ENCODE measurements at places on chromosomes 2 and 18.
A peak's percentile ranks its signal among the peaks of the same experiment; 100 is the strongest.

DNA sequence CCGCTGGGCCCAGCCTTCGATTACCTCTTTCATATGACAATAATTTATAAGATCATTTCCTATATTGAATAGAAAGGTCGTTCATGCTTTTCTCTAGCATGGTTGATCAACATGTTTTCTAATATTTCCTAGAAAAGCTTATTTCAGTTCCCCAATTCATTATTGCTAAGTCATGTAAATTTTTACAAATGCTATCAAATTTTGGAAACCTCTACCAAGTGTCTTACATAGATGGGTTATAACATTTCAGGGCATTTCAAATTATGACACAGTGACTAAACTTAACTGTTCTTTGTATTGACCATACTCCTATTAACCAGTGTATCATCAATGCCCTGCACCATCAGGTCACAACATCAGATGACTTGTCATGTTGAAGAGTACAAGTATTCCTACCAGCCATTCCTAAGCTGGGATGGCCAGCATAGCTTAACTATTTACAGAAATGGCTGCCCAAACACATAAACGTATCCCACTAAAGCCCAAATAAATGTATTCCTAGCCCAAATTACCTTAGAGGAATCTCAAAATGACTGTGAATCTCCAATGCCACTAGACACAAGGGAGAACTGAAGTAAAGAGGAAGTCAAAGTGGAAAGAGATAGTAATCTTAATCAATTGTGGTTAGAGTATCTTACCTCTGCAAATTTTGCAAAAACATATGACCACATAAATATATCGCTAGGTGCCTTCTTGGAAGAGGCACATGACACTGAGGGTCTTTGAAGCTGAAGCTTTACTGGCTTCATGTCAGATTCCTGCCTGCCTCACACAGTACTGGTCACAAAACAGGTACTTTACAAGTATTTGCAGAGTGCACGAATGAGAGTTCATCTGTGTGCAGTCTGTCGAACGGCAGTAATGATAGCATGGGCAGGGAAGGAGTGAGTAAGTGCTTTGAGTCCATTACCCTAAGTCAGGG lies 87.3 kb upstream of the TLK1 start:
- DNase-seq, result no peak

DNA sequence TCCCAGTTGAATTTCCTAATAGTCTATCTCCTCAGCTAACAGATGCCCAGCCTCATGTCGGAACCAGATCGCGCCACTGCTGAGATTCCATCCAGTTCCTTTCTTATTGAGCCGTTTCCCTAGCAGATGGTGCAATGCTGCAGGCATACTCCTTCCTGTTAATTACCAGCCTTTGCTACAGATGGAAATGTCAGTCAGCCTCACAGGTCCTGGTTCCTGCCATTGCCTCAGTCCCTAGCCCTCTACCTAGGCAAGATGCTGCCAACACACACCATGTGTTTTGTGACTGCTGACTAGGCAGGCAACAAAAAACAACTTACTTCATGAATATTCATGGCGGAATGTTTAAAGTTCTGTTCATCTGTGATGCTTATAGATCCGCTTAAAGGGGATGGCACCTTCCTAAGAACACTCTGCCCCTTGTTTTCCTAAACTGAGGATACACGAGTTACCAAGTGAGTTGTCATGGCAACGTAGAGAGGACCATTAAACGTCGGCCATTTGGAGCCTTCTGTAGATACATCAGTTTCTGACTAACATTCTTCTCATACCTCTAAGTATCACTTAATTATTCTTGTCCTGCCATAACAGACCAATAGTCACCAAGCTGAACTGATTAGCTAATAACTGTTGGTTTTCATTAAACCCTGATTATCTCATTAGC lies 749.5 kb downstream of the RNF144A start:
- DNase-seq, result no peak

GRCh38 chr2:143823296-143823695 lies 694.1 kb downstream of the ARHGAP15 start:
- DNase-seq, result no peak

DNA sequence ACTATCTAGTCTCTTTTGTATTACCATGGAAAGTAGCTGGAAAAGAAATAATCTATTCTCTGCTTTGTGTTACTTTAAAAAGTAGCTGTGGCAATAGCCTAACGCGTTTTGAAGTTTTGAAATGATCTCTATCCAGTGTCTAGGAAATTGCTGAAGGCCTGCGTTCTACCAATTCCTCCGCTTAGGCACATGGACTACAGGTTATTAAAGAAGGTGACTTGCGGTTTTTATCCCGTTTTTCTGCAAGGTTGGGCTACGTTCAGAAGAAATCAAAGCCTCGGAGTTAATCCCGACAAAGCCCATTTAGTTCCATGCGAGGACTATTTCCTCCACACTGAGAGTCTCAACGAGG lies 636 bp upstream of the UBXN4 start:
- no peak for DNase-seq

- no peak for DNase-seq
Measured at GRCh38 chr2:206084870-206085741, 868 bp downstream of the INO80D start.

GRCh38 chr18:2843146-2843545 lies 3.7 kb upstream of the EMILIN2 start:
- no peak for DNase-seq

GRCh38 chr18:68703326-68703725 lies 11.6 kb downstream of the TMX3 start:
- no peak for DNase-seq

- no peak for DNase-seq
Measured at GRCh38 chr2:220673151-220673874, 898.8 kb downstream of the EPHA4 start.

DNA sequence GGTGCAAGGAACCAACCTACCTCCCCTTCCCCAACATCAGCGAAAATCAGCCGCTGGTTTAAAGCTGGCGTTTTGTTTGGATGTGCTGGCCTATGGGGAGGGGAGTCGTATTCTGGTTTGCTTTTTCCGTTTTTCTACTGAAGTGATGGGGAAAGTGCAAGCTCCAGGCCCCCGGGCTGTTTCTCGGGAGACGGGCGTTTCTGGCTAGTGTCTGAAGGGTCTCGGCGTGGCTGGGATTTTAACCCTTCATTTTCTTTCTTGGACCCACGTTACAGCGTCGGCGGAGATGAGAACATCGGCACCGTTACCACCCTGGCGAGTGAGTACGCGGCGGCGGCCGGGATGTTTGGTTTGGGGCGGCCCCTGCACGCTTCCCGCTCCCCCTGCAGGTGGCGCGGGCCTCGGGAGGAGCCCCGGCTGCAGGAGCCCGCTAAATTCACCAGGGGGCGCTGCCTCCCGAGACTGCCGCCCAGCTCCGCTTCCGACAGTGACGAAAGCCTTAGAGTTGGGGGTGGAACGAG lies 70.7 kb downstream of the PLB1 start:
- peak; percentile 65 for DNase-seq

- no peak for DNase-seq
Measured at GRCh38 chr2:74617122-74617521, 31.0 kb downstream of the M1AP start.

DNA sequence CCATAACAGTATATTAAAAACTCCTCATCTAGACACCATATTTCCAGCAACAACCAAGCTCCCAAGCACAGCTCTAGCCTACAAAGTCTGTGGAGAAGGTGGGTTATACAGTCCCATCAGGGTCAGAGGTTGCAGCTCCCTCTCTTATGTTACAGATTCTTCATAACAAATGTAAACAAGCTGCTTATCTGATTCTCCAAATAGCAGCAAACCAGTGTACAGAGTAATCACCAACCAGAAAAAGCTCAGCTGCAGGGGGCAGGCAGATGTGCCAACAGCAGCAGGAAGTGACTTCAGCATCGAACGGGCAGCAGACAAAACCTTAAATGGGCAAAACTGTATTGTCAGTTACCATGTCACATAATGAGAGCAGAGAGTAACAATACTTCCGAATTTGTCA lies 52.9 kb upstream of the NABP1 start:
- no peak for DNase-seq

- DNase-seq, result no peak
Measured at GRCh38 chr2:112566104-112566503, 18.3 kb upstream of the CHCHD5 start.

GRCh38 chr2:241908686-241909420 lies 39.3 kb downstream of the RTP5 start:
- no peak for DNase-seq

DNA sequence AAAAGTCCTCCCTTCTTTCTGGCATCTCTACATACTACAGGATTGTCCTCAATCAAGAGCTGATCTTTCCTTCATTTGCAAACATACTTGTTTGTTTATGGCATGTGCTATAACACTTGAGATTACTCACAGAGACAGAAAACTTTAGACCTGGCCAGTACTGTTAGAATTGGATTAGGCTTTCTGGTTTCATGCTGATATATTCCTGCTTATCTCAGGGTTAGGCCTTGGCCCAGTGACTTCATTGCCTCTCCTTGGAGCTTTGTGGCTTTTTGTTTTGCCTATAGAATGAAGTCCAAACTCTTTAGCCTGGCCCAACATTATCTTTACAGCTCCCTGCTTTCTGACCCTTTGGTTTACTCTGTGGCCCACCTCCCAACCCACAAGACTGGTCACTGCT lies 363.3 kb downstream of the ALK start:
- DNase-seq, result no peak

DNA sequence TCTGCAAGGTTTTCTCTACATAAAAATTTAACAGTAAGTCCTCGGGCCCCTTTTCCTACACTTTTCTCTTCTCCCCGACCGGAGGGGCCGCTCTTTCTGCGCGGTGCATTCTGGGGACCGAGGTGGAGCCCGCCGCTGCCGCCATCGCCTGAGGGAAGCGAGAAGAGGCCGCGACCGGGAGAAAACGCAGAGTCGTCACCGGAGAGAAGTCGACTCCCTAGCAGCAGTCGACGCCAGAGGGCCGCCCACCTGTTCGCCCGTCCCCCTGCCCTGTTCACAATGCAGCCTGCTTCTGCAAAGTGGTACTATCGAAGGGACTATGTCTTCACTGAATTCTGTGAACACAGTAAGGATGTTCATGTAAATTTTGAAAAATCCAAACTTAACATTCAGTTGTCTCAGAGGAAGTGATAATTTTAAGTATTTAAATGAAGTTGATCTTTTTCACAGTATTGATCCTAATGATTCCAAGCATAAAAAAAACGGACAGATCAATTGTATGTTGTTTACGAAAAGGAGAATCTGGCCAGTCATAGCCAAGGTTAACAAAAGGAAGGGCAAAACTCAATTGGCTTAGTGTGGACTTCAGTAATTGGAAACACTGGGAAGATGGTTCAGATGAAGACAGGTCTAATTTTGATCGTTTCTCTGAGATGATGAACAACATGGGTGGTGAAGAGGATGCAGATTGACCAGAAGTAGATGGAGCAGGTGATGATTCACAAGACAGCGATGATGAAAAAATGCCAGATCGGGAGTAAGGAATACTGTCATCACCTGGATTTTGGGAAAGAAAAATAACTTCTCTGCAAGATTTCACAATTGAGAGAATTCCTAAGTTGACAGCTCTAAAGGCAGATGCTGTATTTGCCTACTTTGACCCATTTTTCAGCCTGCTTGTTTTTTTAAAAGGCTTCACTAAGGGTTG lies 55.8 kb downstream of the ASXL2 start:
- no peak for DNase-seq

- DNase-seq, result no peak
Measured at GRCh38 chr2:219562049-219563020, 9.0 kb downstream of the OBSL1 start.

GRCh38 chr2:236677368-236677767 lies 107.7 kb downstream of the ACKR3 start:
- no peak for DNase-seq

DNA sequence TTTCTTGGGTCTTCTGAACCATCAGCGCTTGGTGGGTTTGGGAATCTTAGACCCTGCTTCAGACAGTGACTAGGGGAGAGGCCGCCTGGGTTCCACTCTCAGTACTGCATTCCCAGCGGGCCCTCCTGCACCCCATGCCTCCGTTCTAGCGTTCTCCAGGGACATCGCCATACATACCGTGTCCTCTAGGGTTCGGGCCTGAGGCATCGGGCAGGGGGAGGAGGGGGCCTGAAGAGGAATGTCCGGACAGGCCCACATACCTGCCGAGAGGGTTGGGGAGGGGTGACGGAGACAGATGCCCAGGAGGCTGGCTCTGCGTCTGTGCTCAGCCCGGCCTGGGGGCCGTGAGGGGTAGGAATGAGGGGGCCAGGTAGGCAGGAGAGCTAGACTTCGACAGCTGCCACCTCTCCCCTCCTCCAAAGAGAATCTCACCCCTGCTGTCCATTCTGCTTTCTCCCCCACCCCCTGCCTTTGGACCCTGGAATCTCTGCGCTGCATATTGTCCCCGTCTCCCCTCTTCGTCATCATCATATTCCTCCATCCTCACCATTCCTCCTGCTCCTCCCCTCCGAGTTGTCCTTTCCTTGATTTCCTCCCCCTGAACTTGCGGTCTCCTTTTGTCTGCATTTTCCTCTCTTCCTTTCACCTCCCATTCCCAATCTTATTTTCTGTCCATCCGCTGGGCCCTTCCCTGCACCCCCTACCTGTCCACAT lies 7.8 kb upstream of the WNT10A start:
- DNase-seq, result no peak

GRCh38 chr18:68925268-68925667 lies 127.4 kb downstream of the CCDC102B start:
- no peak for DNase-seq

DNA sequence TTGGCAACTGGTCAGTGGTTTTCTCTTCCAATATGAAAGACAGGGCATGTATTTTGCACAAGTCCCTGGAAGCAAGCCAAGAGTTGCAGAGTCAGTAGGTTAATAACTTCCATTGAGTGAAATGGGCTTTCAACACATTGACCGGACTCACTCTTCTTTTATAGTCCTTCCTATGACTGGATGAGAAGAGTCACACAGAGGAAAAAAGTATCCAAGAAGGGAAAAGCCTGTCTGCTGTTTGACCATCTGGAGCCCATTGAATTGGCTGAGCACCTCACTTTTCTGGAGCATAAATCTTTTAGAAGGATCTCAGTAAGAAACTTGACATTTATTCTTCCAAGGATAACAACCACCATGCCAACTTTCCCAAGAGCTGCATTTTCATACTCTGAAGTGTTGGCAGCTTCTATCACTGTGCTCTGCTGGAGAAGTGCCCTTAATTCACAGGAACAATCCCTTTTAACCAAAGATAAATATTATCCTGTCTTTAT lies 45.4 kb downstream of the RASGRP3 start:
- DNase-seq, result no peak

DNA sequence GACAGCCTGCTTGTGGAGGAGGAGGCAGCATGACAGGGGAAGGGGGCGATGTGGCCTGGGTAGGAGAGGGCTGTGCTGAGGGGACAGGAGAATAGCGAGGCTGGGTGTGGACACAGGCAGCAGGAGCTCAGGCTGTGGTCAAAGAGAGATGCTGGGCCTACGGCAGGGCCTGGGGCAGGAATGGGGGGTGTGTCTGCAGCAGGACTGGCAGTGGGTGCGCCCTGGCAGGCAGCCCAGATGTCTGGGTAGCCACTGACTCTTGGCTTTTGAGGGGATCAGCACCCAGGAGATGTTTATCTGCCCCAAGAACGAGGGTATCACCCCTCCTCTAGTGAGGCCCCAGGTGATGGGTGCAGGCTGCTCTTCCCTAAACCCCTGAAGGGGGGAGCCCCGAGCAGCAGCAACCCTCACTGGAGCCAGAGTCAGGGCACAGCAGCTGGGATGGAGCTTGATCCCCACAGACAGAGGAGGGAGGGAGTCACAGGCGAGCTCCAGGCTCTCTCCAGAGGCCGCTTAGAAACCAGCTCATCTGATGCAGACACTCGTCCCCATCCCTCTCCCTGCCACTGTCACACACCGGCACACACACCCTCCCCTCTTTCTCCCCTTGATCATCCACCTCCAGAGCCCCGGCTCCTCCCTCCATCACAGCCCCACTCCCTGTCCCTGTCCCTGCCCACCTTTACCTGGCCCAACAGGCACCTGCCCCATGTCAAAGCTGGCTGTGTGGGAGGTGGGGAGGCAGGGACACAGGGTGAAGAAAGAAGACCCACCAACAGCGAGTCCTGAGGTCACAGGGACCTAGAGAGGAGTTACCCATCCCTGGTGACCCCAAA lies 29.8 kb upstream of the TNS1 start:
- DNase-seq, result no peak

Measured in NCI-H1092 (cell line).